Stimulated activated CD4-positive, alpha-beta T cell treated with anti-CD3 and anti-CD28 coated beads, Interleukin-12 subunit alpha, Interleukin-12 subunit beta, amount 100 ng/mL, for 24 hours (primary cell): ENCODE measurements at places on chromosomes 6 and 20.

- DNase-seq, result no peak
Observed at GRCh38 chr20:46088409-46089166, 1.2 kb downstream of the NCOA5 start.

- DNase-seq, result no peak
Observed at GRCh38 chr6:122647765-122648164, 37.6 kb downstream of the PKIB start.

DNA sequence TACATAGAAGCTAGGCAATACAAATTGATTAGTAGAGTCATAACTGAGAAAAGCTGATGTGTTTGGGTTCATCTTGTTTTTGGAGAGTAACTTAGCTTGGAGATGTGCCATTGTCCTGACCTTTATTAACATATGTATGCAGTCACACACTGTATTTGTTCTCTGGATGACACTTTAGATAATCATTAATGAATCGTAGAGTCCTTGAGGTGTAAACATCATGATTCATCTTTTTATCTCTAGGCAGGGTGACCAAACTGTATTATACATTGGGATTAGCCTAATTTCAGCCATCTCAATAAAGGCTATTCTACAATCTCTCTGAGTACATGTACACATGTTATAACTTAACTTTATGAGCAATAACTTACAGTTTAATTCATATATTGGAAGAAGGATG, 3.6 kb upstream of the MTCL3 start:
- DNase-seq, result no peak

DNA sequence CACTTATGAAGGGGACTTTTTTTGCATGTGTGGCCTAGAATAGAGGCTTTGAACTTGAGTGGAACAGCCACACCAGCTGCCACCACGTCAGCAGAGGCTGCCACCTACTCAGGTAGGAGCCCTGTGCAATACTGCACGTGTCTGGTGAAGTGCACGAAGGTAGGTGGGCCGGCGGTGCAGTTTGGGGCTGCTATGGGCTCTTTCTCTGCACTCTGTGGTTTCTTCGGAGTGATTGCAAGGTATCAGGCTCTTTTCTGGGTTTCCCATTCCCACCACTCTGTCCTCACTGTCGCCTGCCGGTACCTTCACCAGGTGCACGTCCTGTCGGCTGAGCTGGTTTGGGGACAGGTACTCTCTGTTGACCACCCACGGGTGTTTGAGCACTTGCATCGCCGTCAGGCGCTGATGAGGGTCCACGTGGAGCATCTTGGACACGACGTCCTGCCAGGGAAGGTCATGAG, 30.8 kb upstream of the MPC1 start:
- DNase-seq, result no peak

DNA sequence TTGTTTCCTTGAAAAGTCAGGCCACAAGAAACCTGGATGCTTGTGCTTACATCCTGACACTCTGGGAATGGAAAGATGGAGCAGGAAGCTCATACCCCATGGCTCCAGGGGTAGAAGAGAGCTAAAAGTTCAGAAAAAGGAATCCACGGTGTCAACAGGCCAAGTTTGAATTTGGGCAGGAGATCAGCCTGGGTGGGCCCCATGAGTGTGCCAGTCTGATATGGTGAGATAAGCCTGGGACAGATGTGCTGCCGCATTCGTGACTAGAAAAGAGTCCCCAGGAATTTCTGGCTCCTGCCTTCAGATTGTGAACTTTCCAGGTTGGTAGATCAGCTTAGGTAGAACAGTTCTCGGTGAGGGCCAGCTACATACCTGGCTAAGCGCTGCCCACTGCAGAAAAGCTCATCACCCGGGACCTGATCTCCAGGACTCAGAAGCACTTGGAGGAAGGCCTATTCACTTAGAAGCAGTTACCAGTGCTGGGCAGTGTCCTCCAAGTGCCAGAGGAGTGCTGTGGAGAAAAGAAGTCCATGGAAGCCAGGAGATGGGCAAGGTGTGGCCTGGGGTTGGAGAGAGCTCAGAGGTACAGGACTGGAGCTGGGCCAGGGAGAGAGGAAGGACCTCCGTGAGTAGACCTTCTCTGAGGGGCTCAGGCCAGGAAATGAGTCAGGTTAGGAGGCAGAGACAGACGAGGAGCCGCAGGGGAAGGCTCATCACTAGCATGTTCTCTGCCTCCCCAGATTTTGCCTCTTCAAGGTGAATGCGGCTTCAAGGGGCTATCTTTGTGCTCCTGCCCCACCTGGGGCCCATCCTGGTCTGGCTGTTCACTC, at the start of gene TSPO2:
Gene TSPO2, plus strand, starts transcription at position 242 of the 830 bp plus-strand sequence. Its CDS starts 519 bp downstream, at position 761.
- no peak for DNase-seq

DNA sequence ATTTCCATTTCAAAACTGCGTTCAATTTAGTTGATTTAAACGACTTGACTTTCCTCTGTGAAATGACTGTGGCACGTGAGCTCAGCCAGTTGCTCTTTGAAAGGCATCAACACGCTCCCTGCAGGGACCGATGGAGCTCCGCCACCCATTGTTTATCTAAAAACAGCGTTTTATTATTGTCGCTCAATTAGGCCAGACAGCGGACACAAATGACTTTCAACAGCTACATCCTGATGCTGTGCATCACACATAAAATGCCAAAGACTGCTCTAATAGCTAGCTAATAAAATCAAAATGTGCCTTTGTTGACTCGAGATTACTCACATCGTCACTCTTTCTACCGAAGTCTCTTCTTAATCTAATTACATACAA, 332.5 kb downstream of the CD83 start:
- DNase-seq, result no peak

DNA sequence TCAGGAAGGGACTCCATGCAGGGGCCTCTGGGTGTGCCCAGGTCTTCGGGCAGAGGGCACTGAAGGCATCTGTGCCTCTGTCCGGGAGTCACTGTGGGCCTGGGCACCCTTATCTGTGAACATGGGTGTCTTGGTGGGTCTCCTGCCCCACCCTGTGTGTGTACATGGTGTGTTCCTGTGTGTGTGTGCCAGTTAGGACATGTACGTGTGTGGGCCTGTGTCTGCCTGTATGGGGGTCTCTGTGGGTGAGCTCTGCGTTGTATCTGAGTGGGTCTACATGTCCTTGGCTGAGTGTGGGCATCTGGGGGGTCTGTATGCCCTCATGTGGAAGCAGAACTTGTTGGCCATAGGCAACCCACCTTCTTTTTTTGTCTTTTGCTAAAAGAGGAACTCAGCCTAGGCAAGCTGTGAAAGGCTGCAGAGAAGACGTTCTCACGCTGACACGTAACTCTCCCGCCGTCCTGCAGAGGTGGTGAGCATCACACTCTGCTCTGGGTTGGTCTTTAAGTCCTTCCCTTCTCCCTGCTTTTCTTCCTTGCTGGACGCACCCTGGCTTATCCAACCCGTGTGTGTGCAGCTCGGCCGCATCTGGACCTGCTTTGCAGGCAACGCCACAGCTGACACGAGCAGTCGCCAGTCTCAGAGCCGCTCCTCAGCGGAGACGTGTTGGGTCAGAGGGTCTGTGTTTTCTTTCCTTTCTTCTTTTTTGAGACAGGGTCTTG, 532 bp upstream of the NPBWR2 start:
- DNase-seq, result no peak

- DNase-seq, result no peak
Observed at GRCh38 chr20:37845878-37846277, 57.0 kb upstream of the VSTM2L start.

GRCh38 chr20:52621401-52621800, 350.8 kb upstream of the TSHZ2 start:
- no peak for DNase-seq

- no peak for DNase-seq
Observed at GRCh38 chr20:35731469-35731788, 10.6 kb downstream of the RBM39 start.

DNA sequence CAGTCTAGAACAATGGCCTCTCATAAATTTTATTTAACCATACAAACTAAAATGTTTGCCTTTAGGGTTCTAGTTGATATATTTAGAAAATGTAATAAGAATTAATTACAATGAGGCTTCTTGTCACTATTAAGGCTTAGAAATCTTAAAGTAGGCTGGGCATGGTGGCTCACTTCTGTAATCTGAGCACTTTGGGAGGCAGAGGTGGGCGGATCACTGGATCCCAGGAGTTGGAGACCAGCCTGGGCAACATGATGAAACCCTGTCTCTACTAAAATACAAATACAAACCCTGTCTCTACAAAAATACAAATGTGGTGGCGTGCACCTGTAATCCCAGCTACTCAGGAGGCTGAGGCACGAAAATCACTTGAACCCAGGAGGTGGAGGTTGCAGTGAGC, 99.0 kb upstream of the ADGRF1 start:
- DNase-seq, result no peak

DNA sequence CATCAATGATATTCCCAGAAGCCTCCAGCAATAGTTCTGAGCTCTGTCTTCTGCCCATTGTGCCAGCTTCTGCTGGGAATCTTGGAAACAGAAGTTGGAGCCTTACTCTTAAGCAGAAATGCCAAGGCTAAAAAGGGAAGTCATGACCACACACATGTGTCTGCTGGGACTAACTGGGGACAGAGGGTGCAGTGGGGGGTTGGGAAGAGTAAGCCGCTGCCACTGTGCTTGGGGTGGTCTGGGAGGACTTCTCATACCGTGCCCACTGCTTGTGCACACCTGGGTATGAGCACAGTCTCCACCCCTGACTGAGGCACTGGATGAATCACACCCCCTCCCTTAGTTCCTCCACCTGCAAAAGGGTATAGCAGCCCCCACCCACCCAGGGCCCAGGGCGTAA, 90.7 kb downstream of the CDC5L start:
- DNase-seq, result no peak

DNA sequence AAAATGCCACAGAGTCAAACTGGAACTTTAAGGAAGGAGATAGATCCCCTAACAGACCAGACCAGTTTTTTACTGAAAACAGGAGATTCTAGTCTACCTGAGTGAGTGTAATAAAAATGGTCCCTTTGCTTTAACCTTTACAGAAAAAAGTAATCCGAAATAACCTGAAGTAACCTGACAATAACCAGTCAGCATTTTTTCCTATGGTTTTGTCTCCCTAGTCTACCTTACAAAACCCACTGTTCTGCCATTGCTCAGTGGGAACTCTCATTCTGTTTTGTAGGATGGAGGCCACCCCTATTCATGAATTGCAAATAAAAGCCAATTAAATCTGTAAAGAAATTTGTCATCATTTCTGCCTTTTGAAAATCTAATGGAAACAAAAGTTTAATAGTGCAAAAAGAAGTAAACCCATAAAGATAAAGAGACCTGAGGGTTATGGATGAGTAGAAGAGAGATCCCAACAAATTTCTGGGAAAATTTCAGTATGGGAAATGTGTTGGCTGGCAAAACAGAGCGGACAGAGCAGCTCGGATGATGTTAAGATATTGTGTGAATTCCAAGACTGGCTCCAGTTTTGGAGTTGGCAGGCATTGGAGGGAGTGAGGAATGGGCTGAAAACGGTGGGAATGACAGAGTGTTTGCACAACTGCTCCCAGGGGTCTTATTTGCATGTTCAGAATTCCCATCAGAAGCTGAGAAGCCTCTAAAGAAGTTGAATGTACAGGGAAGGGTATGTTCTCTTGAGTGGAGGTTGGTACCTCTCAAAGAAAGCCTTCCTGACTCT, 104.7 kb upstream of the RALGAPA2 start:
- no peak for DNase-seq

DNA sequence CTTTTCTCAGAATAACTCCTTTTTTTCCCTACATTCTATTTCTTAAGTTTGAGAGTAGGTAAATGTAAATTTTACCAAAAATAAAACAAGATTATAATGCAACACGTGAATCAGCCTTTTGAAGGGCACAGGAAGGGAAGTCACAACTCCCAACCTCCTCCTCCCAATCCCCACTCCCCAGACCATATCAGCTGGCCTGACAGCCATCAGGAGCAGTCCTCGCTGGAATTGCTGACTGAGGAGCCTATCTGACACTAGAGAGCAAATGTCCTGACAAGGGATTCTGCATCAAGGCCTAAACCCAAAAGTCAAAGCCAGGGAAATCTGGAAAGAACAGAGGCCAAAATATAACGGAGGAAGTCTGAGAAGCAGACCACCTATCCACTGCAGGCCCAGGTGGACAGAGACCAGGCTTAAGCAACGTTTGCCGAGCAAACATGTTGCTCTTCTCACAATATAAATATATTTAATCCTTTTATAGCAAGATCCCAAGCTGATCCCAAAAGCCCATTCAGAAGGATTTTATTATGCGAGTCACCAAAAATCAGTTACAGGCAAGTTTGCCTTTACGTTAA, 2.5 kb downstream of the RRAGD start:
- DNase-seq, result no peak

DNA sequence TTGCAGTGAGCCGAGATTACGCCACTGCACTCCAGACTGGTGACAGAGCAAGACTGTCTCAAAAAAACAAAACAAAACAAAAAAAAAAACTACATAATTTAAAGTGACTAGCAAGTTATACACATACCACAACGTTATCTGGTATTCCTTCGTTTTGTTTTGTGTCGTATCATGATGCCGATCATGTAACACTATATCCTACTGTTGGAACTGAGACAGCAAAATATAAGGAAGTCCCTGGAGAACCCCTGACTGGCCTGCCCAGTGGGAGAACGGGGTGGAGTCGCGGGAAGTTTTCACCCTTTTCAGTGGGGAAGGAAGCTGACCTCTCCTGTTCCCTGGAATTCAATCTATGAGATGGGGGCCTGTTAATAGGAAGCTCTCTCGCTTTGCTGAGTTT, 15.1 kb downstream of the SOX4 start:
- DNase-seq, result no peak

- DNase-seq, result no peak
Observed at GRCh38 chr20:64277571-64278316, 22.2 kb downstream of the PCMTD2 start.

DNA sequence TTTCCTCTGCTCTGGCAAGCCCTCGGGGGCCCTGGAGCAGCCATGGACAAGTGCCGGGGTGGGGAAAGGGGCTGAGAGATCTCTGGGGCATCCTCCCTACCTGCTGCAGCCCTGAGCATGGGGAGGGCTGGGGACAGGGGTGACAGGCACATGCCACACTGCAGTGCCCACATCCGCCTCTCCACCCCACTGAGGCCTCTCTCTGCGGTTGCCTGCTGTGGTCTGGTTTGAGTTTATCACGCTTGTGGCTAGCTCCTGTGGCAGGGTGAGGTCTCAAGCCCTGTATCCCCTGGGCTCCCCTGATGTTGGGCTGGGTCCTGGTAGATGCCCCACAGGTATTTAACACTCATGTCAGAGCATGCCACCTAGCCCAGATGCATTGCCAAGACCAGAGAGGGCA, 52.9 kb upstream of the MLN start:
- DNase-seq, result peak; percentile 17

GRCh38 chr6:73078333-73078862, 146.9 kb downstream of the KHDC1L start:
- no peak for DNase-seq

GRCh38 chr6:77318256-77318655, 145.0 kb downstream of the HTR1B start:
- DNase-seq, result no peak

DNA sequence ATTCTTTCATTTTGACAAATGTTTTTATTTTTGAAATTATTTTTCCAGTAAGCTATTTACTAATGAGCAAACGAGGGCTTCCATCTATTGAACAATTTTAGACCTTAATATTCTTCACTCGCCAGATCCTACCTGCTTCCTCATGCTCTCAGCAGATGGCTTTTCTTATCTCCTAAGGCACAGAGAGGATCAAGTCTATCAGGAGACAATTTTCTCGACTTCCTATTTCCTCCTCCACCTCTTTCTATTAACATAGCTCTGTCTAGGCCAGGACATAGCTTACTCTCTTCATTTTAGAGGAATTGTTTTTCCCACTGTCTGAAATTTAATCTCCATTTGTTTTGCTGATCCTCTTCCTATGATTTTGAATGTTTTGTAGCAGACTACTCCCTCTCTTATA, 87.0 kb upstream of the MAN1A1 start:
- DNase-seq, result no peak

GRCh38 chr6:146041282-146041681, 12.4 kb downstream of the GRM1 start:
- DNase-seq, result no peak
